ENCODE measurements at places on chromosomes 6 and 20.

- no peak for DNase-seq
These were observed 58.8 kb upstream of the CST7 start for GRCh38 chr20:24890286-24890685.

GRCh38 chr6:117600008-117600743, 2.1 kb downstream of the GOPC start:
- DNase-seq = no peak

GRCh38 chr6:37630281-37630799, 67.3 kb downstream of the MDGA1 start:
- peak; percentile 97 for DNase-seq

- DNase-seq = no peak
These were observed 16.6 kb downstream of the SNRPC start for GRCh38 chr6:34773916-34774315.

GRCh38 chr6:14921878-14922671, 323.8 kb upstream of the JARID2 start:
- peak; percentile 5 for DNase-seq

GRCh38 chr6:13338038-13338437, 9.7 kb upstream of the TBC1D7 start:
- no peak for DNase-seq

DNA sequence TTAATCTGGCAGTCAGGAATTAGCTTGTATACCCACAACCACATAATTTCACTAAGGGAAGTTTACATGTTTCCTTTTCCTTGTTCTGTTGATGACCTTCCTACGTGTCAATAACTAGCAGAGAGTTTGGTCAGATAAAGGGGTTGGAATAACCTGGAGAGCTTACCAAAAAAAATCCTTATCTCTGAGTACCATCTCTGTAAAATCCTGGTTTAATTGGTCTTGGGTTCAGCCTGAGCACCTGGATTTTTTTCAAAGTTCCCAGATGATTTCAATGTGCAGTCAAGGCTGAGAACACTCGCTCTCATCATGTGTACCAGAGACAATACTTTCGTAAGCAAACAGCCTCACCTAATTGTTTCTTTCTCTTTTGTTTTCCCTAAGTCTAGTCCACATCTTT, 483.8 kb upstream of the FLRT3 start:
- no peak for DNase-seq

DNA sequence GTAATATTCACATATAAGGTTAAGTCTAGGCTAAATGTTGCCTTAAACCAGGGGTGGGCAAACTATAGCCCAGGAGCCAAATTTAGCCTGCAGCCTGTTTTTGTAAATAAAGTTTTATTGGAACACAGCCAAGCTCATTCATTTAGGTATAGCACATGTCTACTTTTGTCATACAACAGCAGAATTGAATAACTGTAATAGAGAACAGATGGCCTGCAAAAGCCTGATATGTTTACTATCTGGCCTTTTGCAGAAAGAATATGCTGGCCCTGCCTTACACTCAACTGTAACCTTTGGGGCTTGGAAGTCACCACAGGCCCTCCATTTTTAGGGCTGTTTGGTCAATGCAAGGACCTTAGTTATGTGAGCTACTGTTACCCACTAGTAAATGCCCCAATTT, 17.7 kb upstream of the BCLAF1 start:
- no peak for DNase-seq

- DNase-seq = no peak
These were observed 7.3 kb downstream of the JAG1 start for GRCh38 chr20:10666221-10667076.

DNA sequence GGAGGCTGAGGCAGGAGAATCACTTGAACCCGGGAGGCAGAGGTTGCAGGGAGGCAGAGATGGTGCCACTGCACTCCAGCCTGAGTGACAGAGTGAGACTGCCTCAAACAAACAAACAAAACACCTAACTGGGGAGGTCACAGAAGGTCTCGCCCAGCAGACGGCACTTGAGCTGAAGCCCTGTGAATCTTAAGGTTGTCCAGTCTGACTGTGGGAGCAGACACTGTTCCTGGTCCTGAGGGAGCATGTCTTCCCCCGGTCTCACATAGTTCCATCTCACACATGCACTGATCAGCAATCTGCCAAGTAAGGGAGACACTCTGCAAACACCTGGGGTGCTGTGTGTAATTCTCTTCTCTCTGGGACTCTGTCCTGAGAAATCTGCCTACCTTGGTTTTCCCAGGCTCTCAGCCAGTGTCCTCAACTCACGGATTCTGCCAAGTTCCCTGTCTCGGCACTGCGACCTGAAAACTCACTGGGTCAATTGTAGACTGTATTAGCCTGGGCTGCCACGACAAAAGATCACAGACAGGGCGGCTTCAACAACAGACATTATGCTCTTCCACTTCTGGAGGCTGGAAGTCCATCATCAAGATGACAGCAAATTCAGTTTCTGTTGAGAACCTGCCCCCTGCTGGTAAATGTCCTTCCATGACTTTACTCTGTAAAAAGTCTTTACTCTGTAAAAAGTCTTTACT, 94.3 kb downstream of the JPH2 start:
- DNase-seq = peak; percentile 46

DNA sequence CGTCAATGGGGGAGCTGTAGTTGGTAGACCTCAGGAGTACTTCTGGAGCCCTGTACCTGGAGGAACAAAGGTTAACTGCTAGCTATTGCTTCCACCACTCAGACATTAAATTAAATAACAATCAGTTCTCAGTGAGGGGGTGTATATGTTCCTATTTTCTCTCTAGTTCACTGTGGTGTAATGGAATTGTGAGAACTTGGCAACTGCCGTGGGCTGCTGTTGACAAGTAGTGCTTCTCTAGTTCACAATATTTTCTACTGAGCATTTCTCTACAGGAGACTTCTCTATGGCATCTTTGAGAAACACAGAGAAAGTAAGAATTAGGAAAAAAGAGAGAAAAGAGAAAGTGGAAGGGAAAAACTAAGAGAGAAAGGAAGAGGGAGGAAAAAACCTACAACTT, 23.4 kb upstream of the GSTA4 start:
- no peak for DNase-seq

GRCh38 chr20:43844778-43845614, 69.7 kb upstream of the TOX2 start:
- DNase-seq = peak; percentile 86

GRCh38 chr6:14713008-14713960, 532.6 kb upstream of the JARID2 start:
- DNase-seq = peak; percentile 52

GRCh38 chr6:158751224-158751623, 67.9 kb downstream of the EZR start:
- DNase-seq = no peak

- DNase-seq = no peak
These were observed 72.7 kb downstream of the ELOVL4 start for GRCh38 chr6:79874531-79875134.

- DNase-seq = no peak
These were observed 71.5 kb downstream of the NCR2 start for GRCh38 chr6:41406728-41407489.

DNA sequence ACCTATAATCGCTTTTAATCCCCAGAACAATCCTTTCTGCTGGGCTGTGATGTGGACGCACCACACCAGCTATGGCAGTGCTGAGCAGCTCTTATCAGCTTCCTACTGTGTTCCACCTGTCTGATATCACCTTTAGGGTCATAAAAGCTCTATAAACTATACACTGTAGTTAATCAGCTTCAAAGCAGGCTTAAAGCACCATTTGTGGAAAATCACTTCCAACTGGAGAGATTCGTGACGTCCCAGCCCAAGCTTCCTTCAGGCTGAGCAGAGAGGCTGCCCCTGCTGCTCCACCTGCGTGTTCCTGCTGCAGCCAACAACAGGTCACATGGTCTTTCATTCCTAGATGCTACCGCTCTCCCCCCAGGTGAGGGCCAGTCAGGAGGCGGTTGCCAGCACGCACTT, 156.5 kb downstream of the SMOC2 start:
- DNase-seq = no peak

DNA sequence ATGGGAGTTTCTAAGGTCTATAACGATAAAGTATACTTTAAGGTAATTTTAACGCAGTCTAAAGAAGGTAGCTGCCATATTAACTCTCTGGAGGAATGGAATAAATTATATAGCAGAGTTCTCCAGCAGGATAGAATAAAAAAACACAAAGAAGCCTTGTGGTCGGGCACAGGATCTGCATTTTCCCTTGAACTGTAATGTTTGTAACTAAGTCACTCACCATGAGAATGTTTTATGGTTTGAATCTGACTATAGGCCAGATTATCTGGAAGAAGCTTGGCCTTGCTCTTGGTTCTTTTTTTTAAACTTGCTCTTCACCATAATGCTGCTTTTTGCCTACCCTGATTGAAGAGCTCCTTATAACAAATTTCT, 238.8 kb upstream of the NOX3 start:
- DNase-seq = no peak

DNA sequence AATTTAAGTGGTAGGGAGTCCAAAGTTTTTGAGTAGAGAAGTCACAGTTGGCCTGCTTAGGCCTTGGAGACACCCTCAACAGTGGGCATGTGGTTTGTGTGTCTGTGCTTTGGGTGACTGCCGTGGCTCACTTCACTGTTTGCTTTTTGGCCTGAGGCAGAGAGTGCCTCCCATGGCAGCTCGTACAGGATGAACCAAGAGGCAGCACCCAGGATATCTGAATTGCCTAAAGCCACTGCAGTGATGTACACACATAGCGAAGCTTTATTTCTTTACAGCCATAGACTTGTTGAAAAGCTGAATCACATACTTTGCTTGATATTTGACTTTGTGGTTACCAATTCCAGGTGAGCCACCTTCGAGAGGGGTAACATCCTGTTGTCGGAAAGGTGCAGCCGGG, 21.6 kb downstream of the RREB1 start:
- no peak for DNase-seq

- DNase-seq = no peak
These were observed 5.6 kb upstream of the LBP start for GRCh38 chr20:38340693-38341092.

DNA sequence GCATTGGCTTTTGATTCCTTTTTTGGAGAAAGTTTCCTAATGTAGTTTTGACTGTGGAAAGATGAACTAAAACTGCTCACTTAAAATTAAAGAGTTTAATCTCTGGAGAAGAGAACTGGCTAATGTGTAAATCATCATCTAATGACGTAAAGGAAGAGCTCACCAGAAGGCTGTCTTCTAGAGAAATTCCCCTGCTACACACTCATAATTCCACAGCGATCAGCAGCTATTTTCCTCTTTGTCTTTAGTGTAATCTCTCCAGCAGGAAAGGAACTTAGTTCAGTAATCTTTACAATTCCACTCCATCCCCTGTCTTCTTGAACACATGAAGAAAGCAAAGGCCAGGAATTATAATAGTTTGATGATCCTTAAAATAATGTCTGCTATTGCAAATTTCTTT, 15.8 kb downstream of the SPTLC3 start:
- DNase-seq = no peak

DNA sequence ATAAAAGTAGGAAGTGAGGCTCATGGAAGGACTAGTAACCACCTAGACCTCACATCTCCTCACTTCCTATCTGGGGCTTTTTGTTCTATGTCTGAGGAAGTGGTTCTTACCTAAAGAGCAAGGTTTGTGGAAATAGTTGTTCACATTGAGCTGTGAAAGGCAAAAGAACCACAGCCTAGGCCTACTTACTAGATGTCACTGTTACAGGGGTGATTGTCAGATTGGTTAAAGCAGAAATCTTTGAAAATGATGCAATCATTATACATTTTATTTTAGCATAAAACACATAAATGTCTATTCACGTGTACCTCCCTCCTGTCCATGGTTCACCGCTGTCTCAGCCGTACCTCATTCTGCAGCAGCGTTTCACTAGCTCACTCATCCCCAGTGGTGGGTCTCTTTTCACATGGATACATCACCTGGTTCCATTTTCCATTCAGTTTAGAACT, 268.8 kb downstream of the TMEM242 start:
- DNase-seq = no peak

DNA sequence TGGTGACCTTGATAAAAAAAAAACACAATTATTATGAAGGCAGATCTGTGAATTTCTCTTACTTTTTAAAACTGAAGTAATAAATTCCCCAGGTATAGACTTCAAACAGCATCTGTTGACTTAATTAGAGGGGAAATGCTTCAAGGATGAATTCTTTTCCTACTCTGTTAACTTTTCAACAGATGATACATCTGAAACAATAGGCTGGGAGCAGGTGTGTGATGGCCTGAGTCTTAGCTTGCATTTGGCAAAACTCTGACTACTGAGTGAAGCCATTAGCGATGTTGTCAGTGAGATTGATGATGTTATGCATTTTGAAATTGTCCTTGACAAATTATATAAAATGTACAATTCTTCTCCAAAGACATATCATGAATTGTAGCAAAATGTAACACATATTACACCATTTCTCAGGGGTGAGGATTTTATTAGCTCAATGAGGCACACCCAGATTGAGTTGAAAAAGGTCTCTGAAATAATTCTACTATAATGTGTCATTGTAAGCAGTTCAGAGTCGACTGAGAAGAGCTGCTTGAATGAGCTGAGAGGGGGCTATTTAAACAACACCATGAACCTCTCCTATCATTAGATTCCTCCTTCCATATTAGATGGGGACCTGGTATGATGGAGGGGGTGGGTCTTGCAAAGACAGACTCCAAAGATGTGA, 39.6 kb upstream of the OGFRL1 start:
- peak; percentile 69 for DNase-seq

DNA sequence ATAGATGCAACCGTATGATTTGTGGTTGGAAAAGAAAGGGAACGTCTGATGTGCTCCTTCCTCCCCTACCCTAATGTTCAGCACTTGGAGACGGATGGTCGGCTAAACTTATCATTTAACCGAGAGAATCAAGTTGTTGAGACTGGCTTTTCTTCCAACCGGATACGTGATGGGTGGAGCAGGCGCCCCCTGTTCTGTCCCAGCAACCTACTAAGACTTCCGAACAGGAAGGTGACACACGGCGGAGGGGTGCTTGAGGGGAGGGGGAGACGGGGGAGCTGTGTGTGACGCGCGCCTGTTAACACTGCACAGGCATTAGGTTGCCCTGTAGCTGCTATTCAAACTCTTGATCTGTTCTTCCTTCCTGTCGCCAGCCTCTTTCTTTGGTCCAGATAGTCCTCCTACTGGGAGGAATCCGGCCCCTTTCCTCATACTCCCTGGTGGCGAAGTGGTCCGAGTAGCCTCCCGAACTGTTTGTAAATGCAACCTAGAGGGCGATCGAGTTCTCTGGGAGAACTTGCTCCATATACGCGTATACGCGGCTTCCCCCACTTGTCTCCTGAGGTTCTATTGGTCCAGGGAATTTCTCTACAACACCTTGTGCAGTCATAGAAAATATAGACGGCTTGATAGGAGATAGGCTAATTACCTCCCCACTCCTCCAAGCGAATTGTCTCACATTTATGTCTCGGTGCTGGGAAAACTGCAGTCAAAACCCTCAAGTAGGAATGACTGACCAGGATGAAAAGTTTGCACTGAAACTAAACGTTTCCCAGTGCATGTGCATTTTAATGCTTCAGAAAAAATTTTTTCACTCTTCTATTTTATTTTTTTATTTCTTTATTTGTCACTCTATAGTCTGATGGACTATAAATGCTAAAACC, 126.0 kb upstream of the SLC2A12 start:
- DNase-seq = peak; percentile 98

DNA sequence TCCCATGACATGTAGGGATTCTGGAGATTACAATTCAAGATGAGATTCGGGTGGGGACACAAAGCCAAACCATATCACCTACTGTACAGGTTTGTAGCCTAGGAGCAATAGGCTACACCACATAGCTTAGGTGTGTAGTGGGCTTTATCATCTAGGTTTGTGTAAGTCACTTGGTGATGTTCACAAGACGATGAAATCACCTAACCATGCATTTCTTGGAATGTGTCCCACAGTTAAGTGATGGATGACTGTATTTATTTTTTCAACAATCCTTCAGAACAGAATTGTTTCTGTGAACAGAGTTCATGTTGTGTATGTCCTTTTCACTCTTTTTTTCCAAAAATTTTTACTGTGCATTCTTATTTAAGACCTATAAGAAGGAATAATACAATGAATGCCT, 76.1 kb downstream of the DTD1 start:
- no peak for DNase-seq
